ENCODE measurements at places on chromosomes 5 and 9. TPM values are rescaled to one million over a fixed set of nuclear protein-coding genes. Genes with fewer than 3 reads are reported as not detected.

Gene PCDHGB3
- total RNA-seq, result 3.8 TPM

Gene SPINK14
- total RNA-seq, result not detected

Gene PSD2
- total RNA-seq, result 0.17 TPM

Gene NNT
- total RNA-seq, result 61.1 TPM

GRCh38 chr9:119091074-119091473, 278.2 kb downstream of the BRINP1 start:
- no peak for DNase-seq
- H3K36me3 ChIP-seq, result no peaks in the 10 kb centered on the region
- H3K27me3 ChIP-seq, result no peaks in the 10 kb centered on the region
- H3K4me3 ChIP-seq, result no peak overlapping the region

GRCh38 chr9:81103597-81104471, 585.5 kb downstream of the TLE1 start:
- no peaks in the 10 kb centered on the region for H3K4me1 ChIP-seq
- peaks cover 4% of the 10 kb centered on the region for H3K27me3 ChIP-seq
- H3K36me3 ChIP-seq, result no peaks in the 10 kb centered on the region
- H3K27ac ChIP-seq, result no peak overlapping the region
- DNase-seq, result no peak

GRCh38 chr5:13985731-13986418, 41.4 kb upstream of the DNAH5 start:
- no peak for DNase-seq
- no peaks in the 10 kb centered on the region for H3K27me3 ChIP-seq
- no peak overlapping the region for H3K4me3 ChIP-seq
- H3K4me1 ChIP-seq, result no peaks in the 10 kb centered on the region

DNA sequence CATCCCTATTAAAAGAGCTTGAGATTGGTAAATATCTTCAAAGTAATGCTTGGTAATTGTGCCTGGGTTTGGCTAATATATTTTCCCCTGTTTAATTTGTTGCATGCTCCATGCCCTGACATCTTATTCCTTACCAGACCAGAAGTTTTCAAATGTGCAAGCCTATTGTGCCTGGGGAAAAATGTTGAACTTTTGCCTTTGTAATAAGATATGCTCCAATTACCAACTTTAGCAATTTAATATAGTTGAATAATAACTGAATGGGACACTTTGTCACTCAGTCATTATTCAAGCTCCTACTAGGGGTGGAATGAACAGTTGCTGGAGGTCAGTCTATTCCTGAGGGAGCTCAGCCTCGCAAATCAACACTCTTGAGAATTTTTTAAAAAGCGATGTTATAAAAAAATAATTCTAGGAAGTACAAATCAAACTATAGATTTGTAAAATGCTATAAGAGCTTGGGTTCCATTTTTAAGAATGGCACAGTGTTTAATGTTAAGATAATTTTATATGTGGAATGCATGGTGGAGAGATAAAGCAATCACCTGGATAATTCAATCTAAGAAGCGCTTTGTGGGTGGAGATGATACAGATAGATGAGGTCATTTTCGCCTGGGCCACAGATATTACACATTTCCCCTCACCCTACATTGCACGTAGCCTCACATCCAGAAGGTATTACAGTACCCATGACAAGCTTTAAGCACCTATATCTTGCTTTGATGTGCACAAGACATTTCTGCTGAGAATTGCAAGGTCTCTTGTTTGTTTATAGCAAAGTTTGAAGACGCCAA, 231.8 kb downstream of the PIK3R1 start:
- no peaks in the 10 kb centered on the region for H3K4me1 ChIP-seq
- no peak for DNase-seq
- no peaks in the 10 kb centered on the region for H3K36me3 ChIP-seq
- no peak overlapping the region for H3K4me3 ChIP-seq
- H3K27me3 ChIP-seq, result no peaks in the 10 kb centered on the region
